PC-9 (cell line): ENCODE measurements at places on chromosomes 3 and 15. TPM values are rescaled to one million over a fixed set of nuclear protein-coding genes. Genes with fewer than 3 reads are reported as not detected.

GRCh38 chr3:64559588-64559987 lies 128.2 kb downstream of the ADAMTS9 start:
- DNase-seq, result no peak

- no peak for DNase-seq
Measured at GRCh38 chr3:183310936-183311335, 57.9 kb downstream of the B3GNT5 start.

DNA sequence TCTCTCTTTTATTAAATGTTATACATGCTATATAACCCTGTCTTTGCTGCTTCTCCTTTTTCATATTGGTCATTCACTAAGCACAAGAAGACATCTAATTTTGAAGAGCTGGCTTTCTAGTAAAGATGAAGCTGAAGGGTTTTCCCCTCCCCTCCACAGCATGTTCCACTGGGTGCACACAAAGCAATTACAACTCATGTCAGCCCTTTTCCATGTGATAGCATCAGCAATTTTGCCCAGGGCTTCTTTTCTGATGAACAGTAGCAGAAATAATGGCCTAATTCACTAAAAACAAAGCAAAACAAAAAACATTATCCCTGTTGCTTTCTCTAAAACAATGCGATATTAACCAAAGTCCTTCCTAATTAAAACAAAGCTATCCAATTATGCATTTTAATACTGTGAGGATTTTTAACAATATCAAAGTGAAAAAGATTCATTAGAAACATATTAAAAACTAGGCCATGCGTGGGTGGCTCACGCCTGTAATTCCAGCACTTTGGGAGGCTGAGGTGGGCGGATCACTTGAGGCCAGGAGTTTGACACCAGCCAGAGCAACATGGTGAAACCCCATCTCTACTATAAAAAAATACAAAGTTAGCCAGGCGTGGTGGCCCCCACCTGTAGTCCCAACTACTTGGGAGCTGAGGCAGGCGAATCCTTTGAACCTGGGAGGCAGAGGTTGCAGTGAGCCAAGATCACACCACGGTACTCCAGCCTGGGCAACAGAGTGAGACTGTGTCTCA lies 12.2 kb upstream of the PIK3R4 start:
- DNase-seq, result no peak

EXD1 gene
- total RNA-seq, result 0.70 TPM in 1 of 2 replicates, not detected in the other

- no peak for DNase-seq
Measured at GRCh38 chr3:45993421-45994027, 2.1 kb downstream of the FYCO1 start.

DNA sequence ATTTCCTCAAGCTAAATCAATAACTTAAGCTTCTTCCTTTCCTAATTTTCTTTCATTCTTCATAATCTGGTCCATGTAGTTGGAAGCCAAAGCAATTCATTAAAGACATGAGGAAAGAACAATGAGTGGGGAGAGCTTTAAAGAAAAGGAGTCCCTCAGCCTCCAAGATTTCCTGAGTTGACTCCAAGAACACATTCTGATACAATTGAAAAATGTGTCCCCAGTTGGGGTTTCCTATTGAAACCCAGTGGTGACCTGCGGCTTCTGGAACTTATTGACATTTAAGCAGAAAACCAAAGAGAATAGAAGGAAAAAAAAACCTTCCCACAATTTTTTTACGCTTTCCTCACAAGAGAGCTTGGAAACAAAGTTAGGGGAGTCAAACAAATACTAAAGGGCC lies 37.0 kb downstream of the ATP8B4 start:
- no peak for DNase-seq

DNA sequence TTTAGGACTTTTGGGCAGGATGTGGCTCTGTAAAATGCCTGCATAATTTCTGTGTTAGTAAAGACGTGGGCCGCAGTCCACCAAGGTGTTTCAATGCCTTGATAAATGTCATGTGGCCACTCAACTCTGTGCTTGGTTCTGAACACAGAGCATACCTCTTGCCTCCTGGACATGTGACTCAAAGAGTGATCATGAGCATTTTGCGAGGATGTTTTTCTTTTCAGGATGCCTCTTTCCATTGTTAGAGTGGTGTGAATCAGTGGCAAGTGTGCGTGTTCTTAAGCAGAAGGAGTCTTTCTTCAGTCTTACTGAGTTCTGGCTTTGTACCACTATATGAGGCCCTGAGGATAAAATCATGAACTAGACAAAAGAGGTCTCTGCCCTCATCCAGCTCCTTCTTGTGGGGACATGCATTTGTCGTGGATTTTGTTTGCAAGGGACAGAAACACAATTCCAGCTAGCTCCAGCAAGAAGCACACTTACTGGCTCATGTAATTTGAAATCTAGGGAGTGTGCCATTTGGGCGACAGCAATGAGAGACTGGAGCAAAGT lies 363.4 kb downstream of the LRTM1 start:
- no peak for DNase-seq

GRCh38 chr3:45535665-45536064 lies 58.9 kb upstream of the LIMD1 start:
- DNase-seq, result no peak

- no peak for DNase-seq
Measured at GRCh38 chr3:179949412-179949811, 87.3 kb downstream of the PEX5L start.

DNA sequence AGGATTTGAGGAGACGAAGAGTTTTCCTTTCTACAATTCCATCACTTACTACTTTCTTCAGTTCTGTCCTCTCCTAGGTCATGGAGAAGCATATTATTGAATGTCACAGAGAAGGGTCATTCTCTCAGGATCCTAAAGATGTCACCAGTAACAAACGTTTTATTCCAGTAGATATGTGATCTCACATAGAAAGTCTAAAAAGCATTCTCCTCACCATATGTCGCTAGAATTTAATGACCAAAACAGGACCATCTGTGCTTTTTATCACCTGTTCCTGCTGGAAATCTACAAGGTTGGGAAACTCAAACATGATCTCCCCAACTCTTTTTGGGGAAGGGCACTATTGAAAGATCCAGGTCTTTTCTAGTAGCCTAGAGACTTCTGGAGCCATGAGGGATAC lies 24.0 kb upstream of the FRMD5 start:
- DNase-seq, result no peak

ALPK3 gene
- total RNA-seq, result 4.6 and 8.1 TPM in 2 replicates

GRCh38 chr3:133991637-133992036 lies 38.1 kb downstream of the SLCO2A1 start:
- DNase-seq, result no peak

- no peak for DNase-seq
Measured at GRCh38 chr3:119401503-119402440, 61.6 kb downstream of the TMEM39A start.

SAMD7 gene
- not detected in 2 replicates for total RNA-seq

COX5A gene
- 177 and 247 TPM in 2 replicates for total RNA-seq

DNA sequence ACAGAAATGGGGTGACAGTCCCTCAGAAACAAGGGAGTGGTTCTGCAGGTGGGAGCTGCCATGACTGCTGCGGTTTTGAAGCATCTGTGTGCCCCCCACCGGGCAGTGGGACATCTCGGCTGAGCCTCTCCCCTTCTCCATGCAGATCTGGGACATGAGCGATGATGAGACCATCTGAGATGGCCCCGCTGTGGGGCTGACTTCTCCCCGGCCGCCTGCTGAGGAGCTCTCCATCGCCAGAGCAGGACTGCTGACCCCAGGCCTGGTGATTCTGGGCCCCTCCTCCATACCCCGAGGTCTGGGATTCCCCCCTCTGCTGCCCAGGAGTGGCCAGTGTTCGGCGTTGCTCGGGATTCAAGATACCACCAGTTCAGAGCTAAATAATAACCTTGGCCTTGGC lies 89.0 kb downstream of the VGLL4 start:
- no peak for DNase-seq

KCNH8 gene
- 0.58 and 0.63 TPM in 2 replicates for total RNA-seq

DNA sequence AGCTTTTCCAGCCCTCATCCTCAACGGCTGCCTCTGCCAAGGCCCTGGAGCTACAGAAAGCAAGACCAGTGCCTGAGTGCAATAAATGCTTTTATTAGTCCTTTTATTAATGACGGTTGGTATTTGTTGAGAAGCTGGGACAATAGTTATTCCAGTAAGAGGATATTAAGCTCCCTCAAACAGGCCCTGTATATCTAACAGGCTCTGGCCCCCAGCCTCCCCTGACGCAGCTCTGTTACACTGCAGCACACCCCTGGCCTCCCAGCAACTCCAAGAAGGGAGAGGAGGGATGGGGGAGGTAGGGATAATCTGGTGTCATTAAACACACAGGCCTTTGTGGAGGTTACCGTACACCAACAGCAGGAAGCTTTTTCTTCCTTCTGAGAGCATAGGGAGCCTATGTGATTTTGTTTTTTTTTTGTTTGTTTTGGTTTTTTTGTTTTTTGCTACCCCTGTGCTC lies 30.8 kb upstream of the MAGEF1 start:
- DNase-seq, result no peak

ZNF502 gene
- 2.1 and 2.8 TPM in 2 replicates for total RNA-seq

SPINT1 gene
- 141 and 180 TPM in 2 replicates for total RNA-seq

DNA sequence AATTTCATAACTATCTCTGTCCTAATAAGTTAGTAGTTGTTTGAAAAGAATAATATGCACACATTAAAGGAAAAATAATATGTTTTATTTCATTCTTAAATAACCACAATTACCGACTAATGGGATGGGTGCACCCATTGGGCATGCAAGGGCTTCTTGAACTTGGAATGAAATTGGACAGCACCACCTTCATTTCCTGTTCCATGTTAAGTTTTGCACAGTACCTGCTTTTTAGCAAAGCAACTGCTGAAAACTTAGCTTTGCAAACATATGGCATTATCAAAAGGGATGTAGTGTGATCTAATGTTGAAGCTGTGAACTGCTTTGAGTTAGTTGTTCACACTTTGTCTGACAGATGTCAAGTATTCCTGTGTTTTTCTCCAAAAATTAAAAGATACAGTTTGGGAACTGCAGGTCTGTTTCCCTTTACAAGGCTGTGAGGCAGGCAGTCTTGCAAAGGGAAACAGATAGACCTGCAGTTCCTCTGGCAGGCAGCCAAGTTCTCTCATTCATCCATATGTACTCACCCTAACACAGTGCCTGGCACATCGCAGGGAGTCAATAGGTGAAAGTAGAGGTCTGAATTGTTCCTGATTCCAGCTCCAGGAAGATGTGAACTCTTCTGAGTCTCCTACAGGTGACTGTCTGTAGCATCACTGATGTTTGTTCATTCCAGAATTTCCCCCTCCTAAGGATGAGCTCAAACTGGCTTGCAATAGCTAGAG lies 64.3 kb upstream of the GOLGA8B start:
- no peak for DNase-seq

DNA sequence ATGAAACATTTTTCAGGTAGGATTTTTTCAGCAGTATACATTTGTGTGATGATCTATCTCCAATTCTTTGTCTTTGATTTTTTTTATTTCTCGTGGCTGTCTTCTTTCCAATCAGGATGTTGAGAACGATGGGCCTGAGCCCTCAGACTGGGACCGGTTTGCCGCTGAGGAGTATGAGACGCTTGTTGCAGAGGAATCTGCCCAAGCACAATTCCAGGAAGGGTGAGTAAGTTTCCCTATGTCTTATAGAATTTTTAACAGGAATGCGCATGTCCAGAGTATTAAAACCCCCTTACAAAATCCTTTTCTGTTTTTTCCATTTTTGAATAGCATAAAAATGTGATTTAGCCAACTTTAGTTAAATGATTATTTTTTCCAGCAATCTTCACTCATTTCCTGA lies 90.0 kb downstream of the MSL2 start:
- no peak for DNase-seq

DNA sequence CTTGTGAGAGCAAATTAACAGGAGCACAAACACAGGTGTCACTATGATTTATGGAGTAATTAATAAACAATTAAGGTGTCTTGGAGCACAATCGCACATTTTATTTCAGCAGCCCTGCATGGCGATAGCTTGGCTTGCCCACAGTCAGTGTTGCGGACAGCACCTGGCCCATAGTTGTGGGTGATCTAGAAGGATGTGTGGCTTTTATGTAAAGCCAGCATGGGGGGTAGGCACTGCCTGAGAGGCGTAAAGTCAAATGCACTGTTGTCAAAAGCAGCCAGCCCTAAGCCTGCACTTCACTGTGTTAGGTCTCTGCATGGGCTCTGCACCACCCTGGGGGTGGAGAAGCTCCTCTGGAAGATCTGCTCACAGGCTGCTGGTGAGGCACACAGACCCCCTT lies 177.4 kb upstream of the PPP2R3A start:
- DNase-seq, result no peak

DNA sequence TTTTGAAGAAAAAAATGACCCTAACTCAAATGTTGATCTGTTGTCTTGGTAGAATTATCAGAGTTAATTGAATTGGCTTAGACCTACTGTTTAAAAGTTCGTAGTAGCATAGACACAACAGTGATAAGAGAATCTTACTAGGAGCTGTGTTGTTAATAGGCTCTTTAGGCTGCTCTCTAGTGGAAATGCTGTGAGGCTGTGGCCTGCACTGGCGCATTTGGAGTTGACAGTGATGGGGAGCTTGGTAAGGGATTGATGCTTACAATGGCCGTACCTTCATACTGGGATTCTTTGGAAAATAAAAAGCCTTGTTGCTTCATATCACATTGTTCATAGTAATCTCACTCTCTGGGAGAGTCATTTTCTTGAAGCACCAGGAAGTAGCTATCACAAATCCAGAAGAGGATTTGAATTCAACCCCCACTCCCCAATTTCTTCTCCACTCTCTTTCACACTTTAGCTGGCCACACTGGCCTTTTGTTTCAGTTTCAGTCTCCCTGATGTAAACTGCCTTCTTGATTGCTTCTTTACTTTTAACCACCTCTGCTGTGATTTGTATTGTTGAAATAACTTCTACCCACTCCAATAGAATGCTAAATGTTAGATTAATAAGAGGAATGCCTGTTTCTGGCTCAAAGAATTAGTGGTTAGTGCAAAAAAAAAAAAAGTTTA lies 56.6 kb downstream of the CEP63 start:
- DNase-seq, result no peak

GRCh38 chr3:113441051-113441770 lies at the start of gene CFAP44:
TSS of gene CFAP44 (minus strand) at chr3:113441493. CDS start at chr3:113433664, 7,829 bp downstream.
- no peak for DNase-seq

A4GNT gene
- not detected in 2 replicates for total RNA-seq

DNA sequence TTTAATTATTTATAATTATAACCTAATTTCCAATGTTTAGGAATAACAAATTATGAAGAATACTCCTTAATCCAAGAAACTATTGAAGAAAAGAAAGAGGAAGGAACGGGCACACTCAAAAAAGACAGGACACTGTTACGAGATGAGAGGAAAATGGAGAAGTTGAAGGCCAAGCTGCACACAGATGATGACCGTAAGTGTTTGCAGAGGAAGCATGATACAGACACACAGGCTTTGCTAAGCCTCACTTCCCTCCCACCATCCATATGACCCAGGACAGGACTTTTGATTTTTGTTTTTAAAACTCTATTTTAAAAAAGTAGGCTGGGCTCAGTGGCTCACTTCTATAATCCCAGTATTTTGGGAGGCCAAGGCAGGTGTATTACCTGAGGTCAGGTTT lies 389.4 kb upstream of the TPM1 start:
- DNase-seq, result no peak

DNA sequence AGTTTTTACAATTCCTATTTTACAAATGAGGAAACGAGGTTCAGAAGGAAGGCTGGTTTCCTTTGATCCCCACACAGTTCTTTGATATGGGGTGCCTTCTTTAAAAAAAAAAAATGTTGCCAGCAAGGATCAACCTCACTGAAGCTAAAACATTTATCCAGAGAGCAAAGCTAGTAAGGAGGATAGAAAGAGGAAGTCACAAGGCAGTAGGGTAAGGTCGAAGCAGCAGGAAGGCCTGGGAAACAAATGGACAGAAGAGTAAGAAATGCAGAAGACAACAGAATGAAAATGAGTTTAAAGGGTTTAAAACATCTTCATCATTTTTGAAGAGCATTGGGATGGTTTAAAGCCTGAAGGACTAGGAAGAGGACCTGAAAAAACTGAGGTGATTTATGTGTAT lies 30.6 kb upstream of the CP start:
- DNase-seq, result no peak
